Stimulated activated CD4-positive, alpha-beta T cell treated with anti-CD3 and anti-CD28 coated beads, TNF-alpha, amount 100 ng/mL, for 24 hours (primary cell): ENCODE measurements at places on chromosomes 6 and 20.

GRCh38 chr6:53932516-53932915, 137.7 kb downstream of the LRRC1 start:
- no peak for DNase-seq

DNA sequence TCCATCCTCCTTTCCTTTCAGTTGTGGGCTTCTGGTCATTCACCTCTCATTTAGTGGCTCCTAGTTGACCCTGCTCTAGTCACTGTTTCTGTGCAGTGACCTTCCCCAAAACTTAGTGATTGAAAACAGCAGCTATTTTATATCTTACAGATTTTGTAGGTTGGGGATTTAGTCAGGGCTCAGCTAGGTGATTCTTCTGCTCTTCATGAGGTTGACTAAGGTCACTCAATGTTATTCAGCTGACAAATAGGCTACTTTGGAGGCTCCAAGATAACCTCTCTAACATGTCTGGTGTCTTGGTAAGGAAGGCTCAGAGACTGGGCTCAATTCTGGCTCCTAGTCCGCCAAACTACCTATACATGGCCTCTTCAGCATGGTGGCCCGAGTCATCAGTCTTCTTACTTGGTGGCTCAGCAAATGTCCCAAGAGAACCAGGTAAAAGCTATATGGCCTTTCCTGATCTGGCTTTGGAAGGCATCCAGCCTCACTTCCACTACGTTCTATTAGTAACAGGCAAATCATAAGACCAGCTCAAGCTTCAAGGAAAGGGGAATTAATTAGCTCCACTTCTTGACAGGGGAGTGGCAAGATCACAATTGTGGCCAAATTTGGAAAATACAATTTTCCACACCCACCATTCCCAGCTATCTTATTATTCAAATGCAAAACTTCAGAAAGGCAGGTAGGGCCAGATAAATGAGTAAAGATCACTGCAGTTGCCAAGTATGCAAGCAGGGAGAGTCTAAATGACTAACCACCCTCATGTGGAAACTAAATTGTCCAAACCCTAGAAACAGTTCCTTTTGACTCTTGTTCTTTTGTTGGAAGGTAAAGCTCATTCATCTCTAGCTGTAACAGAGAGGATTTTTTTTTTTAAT, 50.5 kb upstream of the LTV1 start:
- DNase-seq, result no peak

DNA sequence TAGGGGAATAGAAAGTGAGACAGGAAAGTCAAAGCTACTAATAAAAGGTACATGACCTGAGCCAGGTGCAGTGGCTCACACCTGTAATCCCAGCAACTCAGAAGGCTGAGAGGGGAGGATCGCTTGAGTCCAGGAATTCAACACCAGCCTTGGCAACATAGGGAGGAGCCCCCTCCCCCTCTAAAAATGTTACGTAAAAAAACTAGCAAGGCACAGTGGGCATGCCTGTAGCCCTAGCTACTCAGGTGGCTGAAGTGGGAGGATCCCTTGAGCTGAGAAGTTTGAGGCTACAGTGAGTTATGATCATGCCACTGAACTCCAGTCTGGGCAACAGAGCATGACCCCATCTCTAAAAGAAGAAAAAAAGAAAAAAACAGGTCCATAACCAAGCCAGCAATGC, 186.1 kb upstream of the RIN2 start:
- DNase-seq, result no peak

DNA sequence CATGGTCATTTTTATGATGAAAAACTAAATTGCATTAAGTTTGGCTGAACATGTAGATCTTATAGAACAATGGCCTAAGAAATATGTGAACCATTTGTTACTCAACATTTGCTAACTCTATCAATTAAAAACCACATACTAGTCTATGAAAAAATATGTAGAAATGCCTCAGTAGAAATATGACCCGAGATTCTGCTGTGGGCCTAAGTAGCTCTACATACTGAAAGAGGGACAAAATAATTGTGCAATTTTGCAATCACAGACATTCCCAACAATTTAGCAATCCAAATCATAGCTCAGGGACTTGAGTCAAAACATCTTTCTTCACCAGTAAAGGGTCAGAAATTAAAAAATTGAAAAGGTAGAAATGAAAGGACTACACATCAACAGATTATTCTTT, 619.0 kb downstream of the FRK start:
- DNase-seq, result no peak

DNA sequence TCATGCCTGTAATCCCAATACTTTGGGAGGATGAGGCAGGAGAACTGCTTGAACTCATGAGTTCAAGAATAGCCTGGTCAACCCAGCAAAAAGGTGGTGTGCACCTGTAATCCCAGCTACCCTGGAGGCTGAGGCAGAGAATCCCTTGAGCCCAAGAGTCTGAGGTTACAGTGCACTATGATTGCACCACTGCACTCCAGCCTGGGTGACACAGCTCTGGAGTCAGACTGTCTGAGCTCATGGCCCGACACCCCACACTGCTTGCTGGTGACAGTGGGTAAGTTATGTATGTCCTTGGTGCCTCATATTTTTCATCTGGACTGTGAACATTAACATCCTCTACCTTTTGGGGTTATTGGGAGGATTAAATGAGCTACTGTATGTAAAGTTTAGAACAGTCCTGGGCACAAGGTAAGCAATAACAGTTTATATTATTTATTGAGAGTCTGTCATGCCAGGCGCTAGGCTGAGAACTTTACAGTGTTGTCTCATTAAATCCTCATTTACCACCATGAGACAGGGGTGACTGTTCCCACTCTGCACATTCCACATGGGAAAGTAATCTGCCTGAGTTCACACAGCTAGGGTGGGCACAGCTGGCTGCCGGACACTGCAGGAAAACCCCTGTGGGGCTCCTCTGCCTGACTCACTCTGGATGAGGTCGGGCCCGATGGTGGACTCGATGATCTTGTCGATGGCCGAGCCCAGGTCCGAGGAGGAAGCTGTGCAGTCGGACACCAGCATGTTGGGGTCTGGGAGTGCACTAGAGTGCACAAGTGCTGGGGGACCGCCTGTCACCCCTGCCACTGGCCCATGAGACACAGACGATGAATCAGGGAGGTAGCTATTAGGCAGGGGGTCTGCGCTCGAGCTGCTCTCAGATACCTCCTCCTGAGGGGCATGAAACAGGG, 2.9 kb downstream of the ZNF335 start:
- no peak for DNase-seq

- no peak for DNase-seq
Observed at GRCh38 chr6:152946995-152947394, 35.8 kb downstream of the FBXO5 start.

DNA sequence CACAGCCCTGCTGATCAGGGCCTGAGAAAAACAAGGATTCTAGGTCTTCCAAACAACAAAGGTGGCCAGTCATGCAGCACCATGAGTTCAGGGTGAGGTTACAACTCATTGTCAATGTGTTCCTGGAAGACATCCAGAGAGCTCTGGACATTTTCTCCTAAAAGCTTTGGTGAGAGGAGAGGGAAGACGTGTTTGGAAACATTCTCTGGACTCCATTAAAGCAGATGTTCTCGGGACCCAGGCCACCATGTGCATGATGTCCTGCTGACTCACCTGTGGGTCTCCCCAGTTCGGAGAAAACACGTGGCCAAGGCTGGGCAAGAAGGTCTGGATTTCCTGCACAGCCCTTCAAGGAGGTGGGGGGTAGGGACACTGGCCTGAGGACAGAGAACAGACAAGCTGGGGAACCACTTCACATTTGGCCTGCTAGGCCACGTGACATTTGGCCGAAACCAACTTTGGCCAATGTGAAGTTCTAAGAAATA, 61.6 kb downstream of the KCNB1 start:
- DNase-seq, result no peak

GRCh38 chr6:32087574-32088486, 21.3 kb downstream of the TNXB start:
- peak; percentile 37 for DNase-seq

DNA sequence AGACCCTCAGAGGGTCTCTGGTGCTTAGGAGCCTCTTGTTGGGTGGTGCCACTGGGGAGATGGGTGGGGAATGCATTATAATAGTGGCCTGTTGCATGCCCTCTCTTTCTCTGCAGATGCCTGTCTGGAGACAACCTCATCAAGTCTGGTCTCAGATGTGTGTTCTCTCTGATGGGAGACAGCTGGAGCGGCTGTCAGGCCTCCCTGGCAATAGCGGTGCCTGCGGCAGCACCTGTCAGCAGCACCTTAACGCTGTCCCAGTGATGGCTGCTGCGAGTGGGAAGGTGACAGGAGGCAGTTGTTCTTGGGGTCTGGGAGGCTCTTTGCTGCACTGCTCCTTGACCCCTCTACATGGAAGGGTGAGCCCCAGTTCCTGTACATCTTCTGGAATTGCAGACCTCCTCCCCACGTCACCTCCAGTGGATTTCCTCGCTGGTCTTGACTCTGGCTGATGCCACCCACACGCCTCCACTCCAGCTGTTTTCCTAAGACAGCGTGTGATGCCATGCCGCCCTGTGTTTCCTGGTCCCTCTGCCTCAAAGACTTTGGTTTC, 63.3 kb upstream of the BLCAP start:
- no peak for DNase-seq

DNA sequence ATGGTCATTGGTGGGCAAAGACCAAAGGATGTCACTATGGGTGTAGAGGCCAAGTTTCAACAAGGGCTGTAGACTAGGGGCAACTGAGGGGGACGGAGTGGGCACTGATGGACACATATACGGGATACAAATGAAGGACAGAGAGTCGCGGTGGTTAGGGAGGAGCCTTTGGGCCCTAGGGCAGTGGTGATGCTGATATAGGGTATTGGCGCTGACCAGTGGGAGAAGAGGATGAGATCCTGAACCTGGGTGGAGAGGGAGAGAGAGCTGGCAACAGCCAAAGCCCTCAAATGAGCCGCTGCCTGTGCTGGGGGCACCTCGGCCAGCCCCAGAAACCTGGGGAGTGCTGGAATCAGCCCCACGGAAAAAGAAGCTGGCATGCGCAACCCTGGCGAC, 1.6 kb downstream of the CDH22 start:
- DNase-seq, result no peak

GRCh38 chr6:29547573-29547972, 12.0 kb downstream of the UBD start:
- no peak for DNase-seq

DNA sequence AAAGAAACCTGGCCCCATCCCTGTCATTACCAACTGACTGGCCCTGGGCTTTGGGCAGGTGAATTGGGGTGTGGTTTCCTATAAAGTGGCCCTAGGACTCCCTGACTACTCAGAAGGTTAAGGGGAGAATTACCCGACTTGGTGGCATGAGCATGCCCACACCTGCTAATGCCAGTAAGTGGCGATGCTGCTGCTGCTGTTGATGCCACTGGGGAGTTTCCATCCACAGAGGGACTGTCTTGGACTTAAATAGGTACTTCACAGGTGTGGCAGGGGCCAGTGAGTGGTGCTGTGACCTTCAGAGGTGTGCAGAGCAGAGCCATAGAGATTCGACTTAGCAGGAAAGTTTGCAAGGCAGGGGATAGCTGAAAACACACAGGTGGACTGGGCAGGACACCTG, 32.6 kb upstream of the MDFI start:
- DNase-seq, result no peak

GRCh38 chr6:14983599-14984518, 262.0 kb upstream of the JARID2 start:
- no peak for DNase-seq

DNA sequence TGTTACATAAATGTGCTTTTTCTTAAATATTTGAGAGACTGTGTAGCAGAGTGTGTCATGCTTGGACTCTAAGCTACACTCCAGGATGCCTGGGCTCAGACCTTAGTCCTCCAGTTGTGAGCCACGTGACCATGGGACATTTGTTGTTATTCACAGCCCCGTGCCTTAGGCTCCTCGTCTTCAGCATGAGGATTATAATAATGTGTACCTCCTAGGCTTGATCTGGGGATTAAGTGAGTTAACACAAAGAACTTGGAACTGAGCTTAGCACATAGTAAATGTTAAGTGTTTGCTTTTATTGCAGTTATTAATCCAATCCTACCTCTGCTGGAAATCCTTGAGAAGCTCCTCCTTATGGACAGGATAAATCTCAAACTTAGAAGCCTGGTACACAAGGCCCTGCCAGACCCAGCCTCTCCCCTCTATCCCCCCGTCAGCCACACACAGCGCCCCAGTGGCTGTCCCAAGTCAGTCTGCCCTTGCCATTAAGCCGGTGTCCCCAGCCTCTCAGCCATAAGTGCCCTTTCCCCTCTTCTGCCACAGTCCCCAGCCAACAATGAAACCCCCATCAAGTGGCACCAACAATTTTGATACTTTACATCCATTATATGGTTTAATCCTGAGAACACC, 177.5 kb downstream of the TMEM242 start:
- DNase-seq, result no peak

- no peak for DNase-seq
Observed at GRCh38 chr6:146892613-146893401, 294.0 kb downstream of the ADGB start.

DNA sequence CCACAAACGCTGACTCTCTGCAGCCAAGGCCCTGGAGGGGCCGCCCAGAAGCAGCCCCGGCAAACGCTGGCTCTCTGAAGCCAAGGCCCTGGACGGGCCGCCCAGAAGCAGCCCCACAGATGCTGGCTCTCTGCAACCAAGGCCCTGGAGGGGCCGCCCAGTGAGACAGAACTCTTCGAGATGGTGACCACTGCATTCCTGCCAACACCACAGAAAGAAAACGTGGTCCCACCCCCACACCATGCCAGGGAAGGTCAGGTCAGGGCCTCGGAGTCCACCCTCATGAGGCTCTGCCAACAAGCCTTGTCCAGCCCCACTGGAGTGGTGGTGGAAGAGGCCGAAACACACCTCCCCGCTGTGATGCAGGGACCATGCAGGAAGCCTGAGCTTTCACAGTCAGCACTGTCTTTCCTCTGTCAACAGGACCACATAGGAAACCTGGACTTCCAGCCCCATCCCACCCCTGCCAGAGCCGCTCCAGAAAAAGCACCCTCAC, 97.5 kb downstream of the DLL1 start:
- no peak for DNase-seq

GRCh38 chr6:108690326-108691049, 129.8 kb downstream of the FOXO3 start:
- DNase-seq, result no peak

GRCh38 chr20:53287357-53288042, 306.1 kb downstream of the ZNF217 start:
- DNase-seq, result no peak

GRCh38 chr6:79813143-79813850, 134.1 kb downstream of the ELOVL4 start:
- no peak for DNase-seq

- no peak for DNase-seq
Observed at GRCh38 chr6:63716169-63716568, 80.6 kb downstream of the PHF3 start.
